Activated CD4-positive, alpha-beta T cell treated with anti-CD3 and anti-CD28 coated beads for 24 hours (primary cell): ENCODE measurements at places on chromosomes 11 and 22.

DNA sequence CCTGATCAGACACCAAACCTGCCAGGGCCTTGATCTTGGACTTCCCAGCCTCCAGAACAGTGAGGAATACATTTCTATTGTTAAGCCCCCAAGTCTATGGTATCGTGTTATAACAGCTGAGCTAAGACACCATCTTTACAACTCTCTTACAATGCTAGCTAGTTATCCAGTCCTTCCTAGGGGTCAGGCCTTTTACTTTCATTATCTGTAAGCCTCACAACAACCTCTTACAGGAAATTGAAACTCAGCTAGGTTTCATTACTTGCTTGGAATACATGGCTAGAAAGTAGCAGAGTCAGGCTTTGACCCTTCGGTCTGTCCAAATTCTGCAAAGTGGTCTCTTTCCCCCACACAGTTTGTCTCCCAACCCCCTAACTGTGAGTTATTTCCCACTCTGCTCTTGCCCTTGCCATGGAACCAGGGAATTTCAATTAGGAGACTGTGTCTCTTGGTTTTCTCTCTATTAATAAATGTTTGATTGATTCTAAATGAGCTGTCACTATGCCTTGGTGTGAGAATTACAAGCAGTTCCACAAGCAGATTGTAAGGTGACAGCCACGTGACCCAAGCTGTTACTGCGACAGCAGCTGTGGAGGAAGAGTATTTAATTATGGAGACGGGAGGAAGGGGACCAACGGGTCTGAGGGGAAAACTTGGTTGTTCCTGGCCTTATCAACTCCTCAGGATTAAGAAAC is 38.4 kb upstream of the CLMP start:
- no peak for DNase-seq

GRCh38 chr11:102292933-102293332 is 24.4 kb upstream of the BIRC3 start:
- no peak for DNase-seq

- no peak for DNase-seq
These were observed 33.1 kb upstream of the ETS1 start for GRCh38 chr11:128620309-128621100.

GRCh38 chr11:6333095-6333494 is 12.8 kb upstream of the CAVIN3 start:
- no peak for DNase-seq

- DNase-seq, result no peak
These were observed 412.7 kb downstream of the ETS1 start for GRCh38 chr11:128174465-128175291.

GRCh38 chr11:121487191-121487590 is 34.4 kb upstream of the SORL1-AS1 start:
- DNase-seq, result no peak

- no peak for DNase-seq
These were observed 142.5 kb upstream of the TEAD1 start for GRCh38 chr11:12531681-12532080.

DNA sequence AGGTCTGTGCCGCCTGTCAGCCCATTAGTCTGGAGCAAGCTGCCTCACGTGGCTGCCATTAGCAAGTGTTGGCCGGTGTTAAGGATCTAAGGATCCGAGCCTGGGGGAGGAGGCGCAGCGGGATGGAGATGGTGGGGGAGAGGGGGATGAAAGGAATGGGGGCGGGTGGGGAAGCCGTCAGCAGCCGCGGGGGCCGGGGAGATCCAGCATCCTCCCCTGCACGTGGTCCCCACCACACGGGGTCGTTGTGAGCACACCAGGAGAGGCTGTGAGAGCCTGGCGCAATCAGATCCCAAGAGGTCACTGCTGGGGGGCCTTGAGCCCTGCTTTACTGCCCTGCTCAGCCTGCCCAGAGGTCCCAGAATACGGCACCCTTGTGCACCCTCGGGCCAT is 7.3 kb downstream of the CABP7 start:
- DNase-seq, result no peak

DNA sequence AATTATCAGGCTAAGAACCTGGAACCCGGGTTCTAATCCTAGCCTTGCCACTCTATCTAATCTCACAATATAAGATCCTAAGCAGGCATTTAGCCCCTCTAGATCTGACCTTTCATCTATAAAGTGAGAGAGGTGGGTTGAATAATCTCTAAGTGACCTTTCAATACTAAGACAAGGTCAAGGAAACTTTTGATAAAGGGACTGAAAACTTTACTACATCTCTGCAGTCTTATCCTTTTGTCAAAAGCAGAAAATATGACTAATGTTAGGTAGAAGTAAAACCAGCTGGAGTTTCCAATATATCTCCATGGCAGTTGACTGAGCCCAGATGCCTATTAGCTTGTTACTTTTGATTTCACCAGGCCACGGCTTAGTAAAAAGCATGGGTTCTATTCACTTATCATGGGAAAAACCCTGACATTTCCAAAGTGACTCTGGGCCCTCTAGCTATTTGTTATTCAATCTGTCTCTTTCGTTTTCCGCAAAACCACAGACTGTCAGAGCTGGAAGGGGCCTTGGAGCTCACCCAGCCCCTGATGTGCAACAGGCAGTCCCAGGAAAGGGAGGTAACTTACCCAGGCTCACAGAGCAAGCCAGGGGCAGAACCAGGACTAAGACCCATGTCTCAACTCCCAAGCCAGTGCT is 75.8 kb downstream of the RAB30 start:
- no peak for DNase-seq

DNA sequence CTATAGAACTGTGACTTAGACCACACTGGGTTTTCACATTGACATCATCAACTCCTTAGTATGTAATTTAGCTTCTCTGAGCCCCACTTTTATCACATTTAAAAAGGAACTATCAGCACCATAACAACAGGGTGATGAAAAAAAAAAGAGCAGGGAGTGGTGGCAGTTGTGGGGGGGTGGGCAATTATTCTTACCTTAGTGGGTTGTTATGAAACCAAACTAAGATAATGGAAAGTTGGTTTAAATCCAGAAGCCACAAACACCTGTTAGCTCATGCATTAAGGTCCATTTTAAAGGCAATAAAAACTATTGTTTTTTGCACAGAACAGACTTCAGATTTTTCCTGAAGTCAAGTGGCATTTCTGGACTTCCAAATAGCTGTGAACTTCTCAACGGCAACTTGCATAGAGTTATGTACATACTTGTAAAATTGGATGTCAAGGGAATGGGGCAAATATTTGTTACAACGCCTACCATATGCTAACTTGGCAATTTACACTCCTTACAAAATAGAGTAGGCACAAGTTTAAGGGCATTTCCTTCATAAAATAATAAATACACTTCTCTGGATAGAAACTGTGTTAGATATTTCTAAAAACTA is 793.6 kb downstream of the DLG2 start:
- no peak for DNase-seq

GRCh38 chr11:76626921-76627401 is 43.6 kb downstream of the LRRC32 start:
- no peak for DNase-seq

DNA sequence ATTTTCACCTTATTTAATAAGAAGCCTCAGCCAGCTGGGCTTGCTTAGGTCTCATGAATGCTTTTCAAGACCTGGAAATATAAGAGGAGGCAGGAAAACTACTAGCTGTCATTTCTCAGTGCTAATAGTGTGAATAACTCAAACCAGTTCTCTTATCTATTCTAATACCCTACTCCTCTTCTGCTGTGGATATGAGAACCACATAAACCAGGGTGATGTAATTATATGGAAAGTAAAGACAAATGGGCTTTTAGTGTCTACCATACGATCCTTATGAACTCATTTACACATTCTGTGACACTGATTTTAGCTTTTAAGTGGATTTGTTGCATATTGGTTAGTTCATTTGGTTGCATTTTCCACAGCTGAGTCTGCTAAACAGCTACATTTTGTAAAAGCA is 8.6 kb downstream of the PDGFD start:
- no peak for DNase-seq

- DNase-seq, result no peak
These were observed 197.1 kb downstream of the GRIK4 start for GRCh38 chr11:120708511-120709183.

DNA sequence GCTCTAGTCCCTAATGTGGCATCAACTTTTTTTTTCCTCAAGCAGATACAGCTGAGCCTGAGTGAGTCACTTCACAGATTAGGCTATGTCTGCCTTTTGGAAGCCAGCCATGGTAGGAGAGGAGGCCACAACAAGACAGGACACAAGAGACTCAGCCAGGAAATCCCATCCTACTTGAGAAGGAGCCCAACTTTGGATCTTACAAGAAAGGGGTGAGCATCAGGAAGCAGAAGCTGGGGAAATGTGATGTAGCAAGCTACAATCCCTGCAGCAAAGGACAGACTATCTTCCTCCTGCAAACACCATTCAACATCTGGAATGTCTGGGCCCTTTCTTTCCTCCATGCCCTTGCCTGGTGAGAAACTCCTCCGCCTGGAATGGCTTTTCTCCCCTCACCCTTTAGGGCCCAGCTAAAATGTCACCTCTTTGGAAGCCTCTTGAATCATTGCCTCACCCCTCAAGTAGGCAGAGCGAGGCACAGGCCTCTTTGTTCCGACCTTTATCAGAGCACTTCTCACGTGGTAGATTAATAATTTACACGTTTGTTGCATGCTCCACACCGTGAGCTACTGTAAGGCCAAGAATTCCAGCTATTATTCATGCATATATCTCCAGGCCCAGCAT is 156.4 kb upstream of the PITPNB start:
- no peak for DNase-seq

GRCh38 chr11:129374993-129375750 is 476 bp upstream of the BARX2 start:
- no peak for DNase-seq

GRCh38 chr11:114183044-114183511 is 113.1 kb upstream of the NNMT start:
- peak; percentile 22 for DNase-seq

GRCh38 chr22:44337678-44338004 is 24.9 kb upstream of the SHISAL1 start:
- no peak for DNase-seq

DNA sequence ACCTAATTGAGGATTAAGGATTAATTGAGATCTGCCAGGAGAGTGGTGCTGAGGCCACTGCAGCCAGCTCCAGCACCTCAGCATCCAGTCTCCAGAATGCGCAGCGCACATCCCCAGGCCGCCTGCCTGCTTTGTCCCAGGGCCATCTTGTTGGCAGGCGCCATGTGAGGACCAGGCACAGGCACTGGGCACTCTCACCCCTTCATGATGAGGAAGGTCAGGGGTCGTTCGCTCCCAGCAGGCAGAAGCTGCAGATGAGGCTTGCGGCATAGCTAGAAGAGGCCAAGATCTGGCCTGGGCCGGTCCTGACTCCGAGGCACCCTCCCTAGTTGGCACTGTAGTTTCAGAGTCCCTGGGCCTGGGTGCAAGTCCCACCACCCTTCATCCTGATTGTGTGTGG is 6.4 kb downstream of the CABP2 start:
- DNase-seq, result no peak

- DNase-seq, result no peak
These were observed 45.5 kb downstream of the ADM start for GRCh38 chr11:10350334-10350733.

GRCh38 chr22:39949964-39950737 is 10.0 kb upstream of the TMA7B start:
- no peak for DNase-seq

- DNase-seq, result no peak
These were observed 22.4 kb upstream of the TEF start for GRCh38 chr22:41359376-41359775.

GRCh38 chr22:23077627-23078461 is 7.5 kb downstream of the GNAZ start:
- DNase-seq, result no peak

- no peak for DNase-seq
These were observed 659.9 kb upstream of the LUZP2 start for GRCh38 chr11:23836981-23837380.

DNA sequence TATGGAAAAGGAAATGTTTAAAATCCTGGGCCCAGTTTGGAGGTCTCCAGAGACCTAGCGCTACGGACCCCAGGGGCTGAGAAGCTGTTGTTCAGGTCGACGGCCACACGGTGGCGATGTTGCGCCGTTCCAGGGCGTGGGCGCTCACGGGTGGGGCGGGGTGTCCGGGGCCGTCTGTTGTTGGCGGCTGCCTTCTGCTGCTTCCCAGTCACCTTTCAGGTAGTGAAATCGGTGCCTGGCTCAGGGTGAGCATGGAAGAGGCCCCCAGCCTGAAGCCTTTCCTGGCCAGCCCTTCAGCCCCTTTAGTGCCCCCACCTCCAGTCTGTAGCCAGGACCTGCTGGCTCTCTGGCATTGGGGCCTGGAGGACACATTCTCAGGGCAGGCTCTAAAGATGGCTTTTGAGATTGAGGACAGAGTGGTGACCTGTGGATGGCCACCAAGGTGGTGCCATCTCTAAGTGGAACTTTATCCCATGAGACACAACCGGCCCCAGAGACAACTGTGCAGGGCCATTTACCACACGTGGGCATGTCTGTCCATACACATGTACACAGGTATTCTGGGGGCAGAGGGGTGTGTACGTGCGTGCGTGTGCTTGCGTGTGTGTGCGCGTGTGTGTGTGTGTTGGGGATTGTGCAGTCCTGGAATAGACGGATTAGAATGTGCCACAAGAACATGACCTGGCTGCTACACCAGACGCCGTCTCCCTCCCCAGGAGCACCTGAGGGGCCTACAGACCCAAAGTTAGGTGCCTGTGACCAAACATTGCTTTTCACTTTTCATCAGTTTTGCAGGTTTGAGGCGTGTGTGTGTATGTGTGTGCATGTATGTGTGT is 53.8 kb downstream of the ST14 start:
- DNase-seq, result peak; percentile 56

GRCh38 chr22:49976439-49977175 is 16.0 kb downstream of the PIM3 start:
- DNase-seq, result no peak

GRCh38 chr11:121309688-121310087 is 17.1 kb downstream of the SC5D start:
- DNase-seq, result no peak

GRCh38 chr11:47137476-47137875 is 39.2 kb downstream of the ARFGAP2 start:
- DNase-seq, result no peak

- DNase-seq, result no peak
These were observed 20.1 kb downstream of the OOSP3 start for GRCh38 chr11:59898650-59899049.

- no peak for DNase-seq
These were observed 87.2 kb downstream of the PDHX start for GRCh38 chr11:35003658-35004057.

DNA sequence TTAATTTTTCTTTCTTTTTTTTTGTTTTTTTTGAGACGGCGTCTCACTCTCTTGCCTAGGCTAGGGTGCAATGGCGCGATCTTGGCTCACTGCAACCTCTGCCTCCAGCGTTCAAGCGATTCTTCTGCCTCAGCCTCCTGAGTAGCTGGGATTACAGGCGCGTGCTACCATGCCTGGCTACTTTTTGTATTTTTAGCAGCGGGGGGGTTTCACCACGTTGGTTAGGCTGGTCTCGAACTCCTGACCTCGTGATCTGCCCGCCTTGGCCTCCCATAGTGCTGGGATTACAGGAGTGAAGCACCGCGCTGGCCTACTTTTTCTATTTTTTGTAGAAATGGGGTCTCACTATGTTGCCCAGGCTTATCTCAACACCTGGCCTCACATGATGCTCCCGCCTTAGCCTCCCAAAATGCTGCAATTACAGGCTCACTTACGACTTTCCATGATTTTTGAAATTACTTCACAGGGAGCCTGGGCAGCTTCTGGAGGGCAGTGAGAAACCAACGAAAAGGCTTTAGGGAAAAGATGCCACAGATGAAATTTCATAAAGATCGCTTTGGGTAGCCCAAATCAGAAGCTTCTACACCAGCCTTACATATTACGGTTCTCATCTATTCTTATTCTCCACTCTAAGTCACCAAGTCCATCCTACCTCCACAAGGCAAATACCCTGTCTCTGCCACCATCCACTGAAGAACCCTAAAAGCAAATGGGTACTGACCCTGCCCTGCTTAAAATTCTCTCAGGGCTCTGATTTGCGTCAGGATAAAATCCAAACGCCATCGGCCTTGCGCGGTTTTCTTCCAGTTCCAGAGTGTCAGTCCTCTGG is 866 bp upstream of the RRM1 start:
- DNase-seq, result no peak
